HS-5 (cell line): ENCODE measurements at places on chromosomes 1 and 21.

GRCh38 chr1:88191917-88192316 is 492.2 kb upstream of the PKN2 start:
- DNase-seq = no peak

GRCh38 chr1:235857756-235858155 is 8.9 kb downstream of the LYST start:
- DNase-seq = no peak

GRCh38 chr1:66652556-66652955 is 99.7 kb upstream of the DYNLT5 start:
- DNase-seq = no peak

DNA sequence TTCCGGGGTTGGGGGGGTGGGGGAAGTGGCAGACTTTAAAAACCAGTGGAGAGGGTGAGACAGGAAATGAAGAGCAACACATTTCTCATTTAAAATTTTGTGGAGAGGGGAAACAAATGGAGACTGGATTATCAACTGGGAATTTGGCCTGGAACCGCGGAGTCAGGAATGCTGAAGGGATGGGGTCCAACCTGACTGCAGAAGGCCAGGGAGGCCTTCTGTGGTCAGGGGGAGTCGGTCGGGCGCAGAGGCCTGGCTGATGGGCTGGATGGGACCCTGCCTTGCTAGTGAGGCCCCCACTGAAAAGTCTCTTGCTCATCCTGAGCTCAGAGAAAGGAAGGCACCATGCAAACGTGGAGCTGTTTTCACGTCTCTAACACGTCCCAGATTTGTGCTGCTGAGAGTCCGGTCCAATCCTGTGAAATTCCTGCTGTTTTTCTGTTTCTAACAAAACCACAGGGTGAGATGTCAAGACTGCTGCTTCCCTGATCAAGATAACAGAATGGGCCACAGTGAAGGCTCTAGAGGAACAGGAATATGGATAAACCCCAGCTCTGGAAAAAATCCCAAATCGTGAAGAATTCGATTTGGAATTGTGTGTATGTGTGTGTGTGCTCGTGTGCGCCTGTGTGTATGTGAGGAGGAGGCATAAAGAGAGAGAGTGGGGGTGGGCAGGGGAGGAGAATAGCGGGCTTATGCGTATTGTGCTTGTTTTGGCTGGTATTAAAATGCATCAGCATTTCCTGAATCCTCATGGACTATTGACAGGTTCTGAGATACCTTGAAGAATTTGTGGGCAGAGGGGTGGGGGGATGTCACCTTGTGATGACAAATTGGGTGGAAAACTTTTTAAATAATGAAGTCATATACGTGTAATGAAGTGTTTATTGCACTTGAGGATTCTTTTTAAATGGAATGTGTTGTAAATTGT is 117.4 kb downstream of the NGF start:
- DNase-seq = no peak

DNA sequence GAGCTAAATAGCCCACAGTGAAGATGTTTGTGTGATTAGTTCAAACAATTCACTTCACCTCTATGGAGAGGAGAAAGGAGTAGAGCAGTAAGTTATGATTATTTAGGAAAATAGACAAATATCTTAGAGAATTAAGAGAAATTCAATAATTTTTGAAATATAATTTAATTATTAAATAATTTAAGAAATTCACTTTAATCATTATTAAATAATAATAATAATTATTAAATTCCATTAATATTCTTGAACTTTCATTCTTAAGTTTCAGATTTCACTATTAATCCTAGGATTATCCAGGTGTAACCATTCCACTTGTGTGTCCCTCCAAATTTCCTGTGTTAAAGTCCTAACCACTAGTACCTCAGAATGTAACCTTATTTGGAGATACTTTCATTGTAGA is 58.9 kb upstream of the RGS18 start:
- no peak for DNase-seq

DNA sequence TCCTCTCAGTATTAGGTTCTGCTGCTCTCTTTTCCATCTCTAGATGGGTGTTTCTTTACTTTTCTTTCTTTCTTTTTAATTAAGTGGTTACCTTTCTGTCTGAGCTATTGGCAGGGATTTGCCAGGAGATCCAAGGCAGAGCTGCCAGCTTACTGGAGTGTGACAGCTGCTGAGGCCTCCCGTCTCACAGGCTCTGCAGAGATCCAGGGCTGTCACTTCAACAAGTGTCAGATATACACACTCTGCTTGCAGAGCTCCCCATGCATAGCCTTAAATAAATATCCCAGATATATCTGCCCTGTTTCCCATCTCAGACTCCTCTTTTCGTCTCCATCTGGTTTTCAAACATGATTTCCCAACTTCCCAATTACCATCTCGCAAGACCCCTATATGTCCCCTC is 124.3 kb downstream of the NOS1AP start:
- DNase-seq = no peak

DNA sequence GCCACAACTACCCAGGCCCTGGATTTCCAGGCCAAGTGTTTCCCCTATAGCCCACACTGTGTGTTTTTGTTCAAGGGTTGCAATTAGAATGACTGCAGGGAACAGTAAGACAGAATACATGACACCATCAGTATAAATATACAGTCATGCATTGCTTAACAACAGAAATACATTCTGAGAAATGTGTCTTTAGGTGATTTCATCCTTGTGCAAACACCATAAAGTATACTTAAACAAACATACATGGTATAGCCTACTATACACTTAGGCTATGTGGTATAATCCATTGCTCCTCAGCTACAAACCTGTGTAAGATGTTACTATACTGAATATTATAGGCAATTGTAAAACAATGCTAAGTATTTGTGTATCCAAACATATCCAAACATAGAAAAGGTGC is 7.5 kb upstream of the SLC44A5 start:
- no peak for DNase-seq

- no peak for DNase-seq
Measured at GRCh38 chr1:37989361-37989930, 376 bp downstream of the SF3A3 start.
